ENCODE measurements at places on chromosomes 11 and 22.

- no peak for DNase-seq
Observed at GRCh38 chr11:42195289-42196013, 736.0 kb upstream of the LRRC4C start.

DNA sequence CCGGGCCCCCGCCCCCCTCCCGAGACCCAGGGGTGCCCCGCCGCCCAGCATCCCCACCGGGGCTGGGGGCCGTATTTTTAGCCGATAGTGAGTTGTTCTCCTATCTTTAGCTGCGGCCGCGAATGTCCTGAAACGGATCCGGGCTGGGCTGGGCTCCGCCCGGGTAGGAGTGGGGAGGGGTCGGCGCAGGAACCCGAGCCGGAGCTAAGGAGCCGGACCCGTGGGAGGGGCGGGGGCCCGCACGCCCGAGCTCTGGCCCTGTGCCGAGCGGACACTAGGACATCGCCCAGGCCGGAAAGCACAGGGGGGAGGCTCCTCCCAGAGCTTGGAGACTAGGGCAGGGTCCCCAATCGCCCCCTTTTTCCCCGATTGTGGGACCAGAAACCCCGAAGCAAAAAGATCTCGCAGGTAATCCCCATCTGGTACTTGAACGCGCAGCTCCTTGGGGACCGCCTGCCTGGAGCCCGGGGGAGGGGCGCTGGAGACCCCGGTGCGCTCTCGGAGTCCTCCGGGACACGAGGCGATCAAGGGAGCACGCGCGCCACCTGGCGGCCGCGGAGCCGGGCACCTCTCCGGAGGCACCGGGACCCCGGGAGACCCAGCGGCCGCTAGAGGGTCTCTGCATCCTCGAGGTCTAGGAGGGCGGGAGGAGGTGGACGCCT, 669 bp downstream of the CDC42EP2 start:
- no peak for DNase-seq

DNA sequence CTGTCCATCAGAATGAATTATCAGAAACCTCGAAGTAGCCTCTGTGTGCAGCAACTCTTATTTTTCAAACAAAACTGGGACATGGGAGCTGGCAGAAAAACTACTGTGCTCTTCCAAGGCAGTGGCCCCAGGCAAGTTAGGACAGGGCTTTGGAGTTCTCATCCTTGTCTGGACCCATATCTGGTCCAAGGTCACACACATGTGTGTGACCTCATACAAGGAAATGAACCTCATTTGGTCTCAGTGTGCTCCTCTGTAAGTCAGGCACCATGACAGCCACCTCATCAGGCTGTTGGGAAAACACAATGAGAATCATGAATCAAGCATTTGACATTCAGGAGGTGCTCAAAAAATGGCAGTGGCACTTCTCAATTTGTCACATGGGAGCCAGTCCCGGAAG, 25.8 kb downstream of the LARGE1 start:
- no peak for DNase-seq

DNA sequence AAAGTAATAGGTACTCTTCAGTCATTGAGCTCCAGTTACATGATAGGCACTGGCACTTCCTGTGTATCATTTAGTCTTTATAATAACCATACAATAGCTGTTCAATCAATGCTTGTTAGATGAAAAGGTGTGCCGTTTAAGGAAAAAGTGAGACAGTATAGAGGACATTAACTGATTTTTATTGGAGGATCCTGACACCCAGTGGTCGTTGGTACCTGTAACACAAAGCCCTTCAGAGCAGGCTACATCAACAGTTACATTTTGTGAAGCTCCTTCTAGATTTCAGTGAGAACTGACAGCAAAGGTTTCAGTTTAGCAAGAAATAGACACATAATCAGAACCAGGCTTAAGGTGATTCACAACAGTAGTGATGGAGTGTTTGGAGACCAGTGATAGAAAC, 44.2 kb downstream of the CCDC81 start:
- DNase-seq, result no peak

- no peak for DNase-seq
Observed at GRCh38 chr11:81373986-81374385, 1359.7 kb downstream of the FAM181B start.

- DNase-seq, result no peak
Observed at GRCh38 chr11:121478895-121479697, 26.3 kb upstream of the SORL1-AS1 start.

GRCh38 chr22:38740754-38741153, 15.0 kb downstream of the SUN2 start:
- no peak for DNase-seq

GRCh38 chr11:34614344-34615104, 6.4 kb upstream of the EHF start:
- no peak for DNase-seq

- no peak for DNase-seq
Observed at GRCh38 chr11:105078283-105078682, 33.1 kb upstream of the CARD16 start.

DNA sequence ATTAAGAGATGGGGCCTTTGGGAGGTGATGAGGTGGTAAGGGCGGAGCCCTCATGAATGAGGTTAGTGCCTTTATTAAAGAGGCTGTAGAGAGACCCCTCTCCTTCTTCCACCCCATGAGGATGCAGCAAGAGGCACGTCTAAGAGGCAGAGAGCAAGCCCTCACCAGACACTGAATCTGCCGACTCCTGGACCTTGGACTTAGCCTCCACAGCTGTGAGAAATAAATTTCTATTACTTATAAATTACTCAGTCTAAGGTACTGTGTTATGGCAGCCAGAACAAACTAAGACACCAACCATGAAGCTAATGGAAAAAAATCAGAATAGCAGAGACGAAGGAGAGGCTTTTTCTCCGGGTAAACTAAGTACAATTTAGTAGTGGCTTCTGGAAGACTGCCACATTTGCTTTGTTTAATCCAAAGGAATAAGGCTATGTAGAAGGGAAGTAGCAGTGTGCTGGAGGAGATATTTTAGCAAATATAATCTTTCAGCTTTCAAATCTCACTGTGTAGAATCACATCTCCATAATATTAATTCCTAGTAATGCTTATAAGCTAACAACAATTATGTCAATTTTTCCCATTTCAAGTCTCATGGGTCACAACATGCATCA, 12.3 kb upstream of the SIK2 start:
- DNase-seq, result no peak

DNA sequence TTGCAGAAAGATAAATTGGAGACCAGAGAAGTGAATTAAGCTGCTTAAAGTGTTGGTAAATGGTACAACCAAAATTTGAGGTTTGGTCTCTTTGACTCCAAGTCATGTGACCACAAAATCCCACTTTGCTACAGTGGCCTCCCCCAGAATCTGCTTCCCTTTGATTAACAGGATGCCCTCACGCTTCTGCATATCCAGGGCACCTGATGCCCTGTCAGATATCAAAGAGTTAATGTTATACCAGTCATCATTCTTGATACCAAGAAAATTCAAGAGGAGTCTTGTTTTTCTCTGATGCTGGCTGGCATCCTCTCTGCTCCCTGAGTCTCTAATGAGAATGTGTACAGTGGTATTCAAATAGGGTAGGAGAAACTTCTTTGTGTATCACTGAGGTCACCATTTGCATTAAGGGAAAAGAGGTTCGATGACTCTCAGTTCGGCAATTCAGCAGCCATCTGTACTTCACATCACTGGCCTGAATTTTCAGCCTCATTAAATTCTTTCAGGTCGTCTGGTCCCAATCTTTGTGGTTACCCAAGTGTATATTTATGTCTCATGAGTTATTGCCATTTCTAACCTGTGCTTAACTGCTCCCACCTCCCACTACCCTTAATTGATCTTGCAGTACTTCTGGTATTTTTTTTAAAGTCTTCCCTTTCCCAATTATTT, 73.9 kb downstream of the BDNF start:
- no peak for DNase-seq

DNA sequence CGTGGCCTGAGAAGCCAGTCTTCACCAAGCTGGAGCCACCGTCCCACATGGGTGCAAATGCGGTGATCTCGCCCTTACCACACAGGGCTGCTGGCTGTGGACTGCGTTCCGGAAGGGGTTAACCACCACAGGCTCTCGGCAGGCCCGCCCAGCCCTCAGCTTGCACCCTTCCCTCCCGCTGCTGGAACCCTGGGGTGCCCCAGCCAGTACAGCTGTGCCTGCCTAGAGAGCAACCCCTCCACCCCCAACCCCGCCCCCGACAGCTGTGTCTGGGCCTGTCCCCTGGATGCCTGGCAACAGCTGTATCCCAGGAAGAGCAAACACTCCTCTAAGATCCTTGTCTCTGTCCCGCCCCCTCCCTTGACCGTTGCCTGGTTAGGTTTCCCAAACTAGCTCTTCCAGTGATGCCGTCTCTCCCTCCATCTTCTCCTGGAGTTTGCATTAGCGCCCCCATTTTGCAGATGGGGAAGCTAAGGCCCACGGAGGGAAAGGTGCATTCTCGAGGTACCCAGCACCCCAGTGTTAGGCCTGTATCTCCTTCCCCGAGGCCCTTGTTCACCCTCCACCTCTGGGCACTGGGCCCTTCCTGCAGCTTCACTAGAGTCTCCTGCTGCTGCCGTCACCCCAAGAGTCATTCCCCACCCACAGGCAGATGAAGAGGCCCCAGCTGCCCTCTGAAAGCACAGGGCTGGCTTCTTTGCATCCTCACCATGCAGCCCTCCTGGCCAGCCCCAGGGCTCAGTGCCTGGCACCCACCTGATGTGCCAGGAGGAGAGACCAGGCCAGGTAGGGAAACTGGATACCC, 12.6 kb upstream of the COX8A start:
- DNase-seq, result no peak

DNA sequence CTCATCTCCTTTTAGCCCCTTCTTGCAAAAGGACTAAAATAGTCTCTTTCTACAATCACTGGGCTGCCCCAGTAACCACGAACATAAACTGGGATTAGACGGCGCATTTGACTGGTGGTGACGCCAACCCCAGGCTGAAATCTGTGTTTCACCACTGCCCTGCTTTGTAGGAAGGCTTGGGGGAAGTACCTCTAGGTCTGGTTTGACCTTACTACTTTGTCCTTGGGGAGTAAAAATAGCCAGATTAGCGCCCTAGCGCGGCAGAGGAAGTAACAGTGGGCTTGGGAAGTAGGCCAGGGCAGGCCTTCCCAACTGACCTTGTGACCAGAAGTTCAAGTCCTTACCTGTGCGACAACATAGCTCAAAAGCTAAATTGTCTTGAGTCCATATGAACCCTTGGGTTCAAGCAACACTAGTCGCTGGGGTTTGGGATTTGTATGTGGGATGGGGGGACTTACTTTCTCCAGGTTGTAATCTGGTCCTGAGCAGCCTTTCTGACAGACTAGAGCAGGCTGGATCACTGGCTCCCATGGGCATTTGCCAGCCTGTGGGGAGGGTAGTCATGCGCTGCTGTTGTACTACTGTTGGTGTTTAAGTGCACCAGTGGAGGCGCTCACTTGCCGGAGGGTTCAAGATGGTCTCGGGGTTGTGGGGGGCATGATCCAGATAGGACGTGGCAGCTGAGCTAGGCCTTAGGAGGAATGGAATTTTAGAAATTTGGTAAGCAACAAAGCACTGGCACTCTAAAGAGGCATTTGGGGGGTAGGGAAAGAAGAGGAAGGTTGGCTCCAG, 953 bp upstream of the PACS1 start:
- no peak for DNase-seq

- no peak for DNase-seq
Observed at GRCh38 chr11:38345286-38345685, 1747.2 kb upstream of the RAG2 start.

DNA sequence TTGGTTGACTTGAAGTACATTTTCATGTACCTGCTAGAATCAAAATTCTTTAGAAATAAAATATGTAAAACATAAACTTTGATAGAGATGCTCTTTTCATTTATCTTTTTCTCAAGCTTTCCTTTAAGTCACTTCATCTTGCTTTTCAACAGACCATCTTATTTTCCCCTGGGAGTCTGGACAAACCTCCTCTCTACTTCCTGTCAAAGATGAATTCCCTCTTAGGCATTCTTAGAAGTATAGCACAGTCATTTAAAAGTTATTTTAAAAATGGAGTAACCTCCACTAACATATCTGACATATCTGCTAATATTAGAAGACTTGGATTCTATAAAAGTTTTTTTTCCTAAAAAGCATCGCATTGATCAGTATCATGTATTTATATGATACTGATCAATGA, 84.8 kb upstream of the PAX6 start:
- no peak for DNase-seq

- DNase-seq, result no peak
Observed at GRCh38 chr11:36635066-36635862, 37.2 kb upstream of the RAG2 start.

GRCh38 chr22:37230673-37231405, 13.2 kb downstream of the RAC2 start:
- no peak for DNase-seq

DNA sequence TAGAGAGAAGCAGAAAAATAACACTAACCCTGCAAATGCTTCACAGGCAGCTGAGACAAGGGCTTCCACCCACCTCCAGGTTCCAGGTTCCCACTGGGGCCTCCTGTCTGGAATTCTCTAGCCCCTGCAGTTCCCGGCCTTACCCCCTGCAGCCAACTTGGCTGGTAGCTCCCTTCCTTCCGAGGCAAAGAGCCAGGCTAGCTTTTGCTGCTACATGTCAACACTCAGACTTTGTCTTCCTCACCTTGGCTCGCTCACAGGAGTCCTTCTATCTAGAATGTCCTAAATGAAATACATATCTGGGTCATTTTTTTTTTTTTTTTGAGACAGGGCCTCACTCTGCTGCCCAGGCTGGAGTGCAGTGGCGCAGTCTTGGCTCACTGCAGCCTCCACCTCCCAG, 9.9 kb upstream of the TTLL1 start:
- DNase-seq, result no peak

GRCh38 chr11:11522591-11522990, 99.2 kb downstream of the GALNT18 start:
- DNase-seq, result no peak

DNA sequence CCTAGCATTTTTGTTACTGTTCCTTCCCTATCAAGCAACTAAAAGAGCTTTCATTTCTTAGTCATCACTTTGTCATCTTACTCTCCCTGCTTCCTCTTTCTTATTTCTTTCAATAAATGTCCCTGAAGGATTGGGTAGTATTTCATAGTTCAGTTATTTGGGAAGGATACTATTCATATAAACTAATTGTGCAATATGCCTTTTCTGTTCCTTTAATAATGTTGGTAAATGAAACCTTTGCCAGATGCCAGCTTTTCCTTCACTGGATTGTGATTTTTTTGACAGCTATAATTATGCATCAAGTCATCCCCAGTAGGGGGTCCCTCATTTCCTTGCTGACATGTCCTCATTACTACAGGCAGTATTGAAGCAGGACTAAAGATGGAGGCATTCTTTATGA, 101.7 kb downstream of the ATM start:
- no peak for DNase-seq
